ENCODE measurements at places on chromosomes 6 and 20.

GRCh38 chr6:113644861-113645575 lies 212.1 kb upstream of the MARCKS start:
- peak; percentile 45 for DNase-seq

DNA sequence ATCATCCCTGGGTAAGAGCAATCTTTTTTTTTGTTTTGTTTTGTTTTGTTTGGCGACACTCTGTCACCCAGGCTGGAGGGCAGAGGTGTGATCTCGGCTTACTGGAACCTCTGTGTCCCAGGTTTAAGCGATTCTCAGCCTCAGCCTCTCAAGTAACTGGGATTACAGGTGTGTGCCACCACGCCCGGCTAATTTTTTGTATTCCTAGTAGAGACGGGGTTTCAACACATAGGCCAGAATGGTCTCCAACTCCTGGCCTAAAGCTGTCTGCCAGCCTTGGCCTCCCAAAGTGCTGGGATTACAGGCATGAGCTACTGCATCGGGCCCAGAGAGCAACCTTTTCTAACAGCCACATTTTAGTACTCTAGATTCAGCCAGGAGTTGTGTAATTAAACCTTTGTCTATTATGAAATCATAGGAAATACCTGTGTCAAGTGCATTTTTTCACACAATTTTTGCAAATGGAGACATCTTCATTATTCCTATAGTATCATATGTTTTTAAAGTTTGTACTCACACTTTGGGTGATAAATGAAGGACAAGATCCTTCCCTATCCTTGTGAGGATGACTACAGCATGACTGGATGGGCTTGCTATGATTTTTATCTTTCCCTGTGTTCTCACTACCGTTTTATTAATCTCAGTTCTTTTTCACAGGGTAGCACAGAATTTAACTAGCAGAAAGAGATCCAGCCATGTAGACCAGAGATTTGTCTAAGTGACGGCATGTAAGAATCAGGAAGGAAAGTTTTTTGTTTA lies 82.6 kb downstream of the OR2B2 start:
- no peak for DNase-seq

DNA sequence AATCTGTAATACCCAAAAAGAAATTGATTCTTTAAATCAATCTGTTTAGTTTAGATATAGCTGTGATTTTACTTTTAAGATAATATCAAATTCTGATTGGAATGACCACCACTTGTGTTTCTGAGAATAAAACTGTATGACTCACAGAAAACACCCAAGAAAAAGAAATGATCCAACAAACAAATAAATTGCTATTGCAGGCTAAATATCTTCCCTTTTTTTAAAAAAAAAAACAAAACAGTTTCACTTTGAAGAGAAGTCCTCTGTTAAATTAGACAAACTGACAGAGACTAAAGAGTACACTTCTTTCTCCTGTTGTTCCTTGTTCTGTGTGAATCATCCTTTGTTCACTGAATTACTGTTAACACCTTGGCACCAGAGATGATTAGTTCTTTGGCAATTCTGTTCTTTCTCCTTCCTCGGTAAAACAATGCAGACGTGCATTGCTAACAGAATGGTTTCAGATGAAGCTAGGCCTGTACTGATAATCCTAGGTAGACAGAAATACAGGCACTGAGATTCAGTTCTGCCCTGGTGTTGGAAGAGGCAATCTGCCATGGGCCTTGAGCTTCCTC lies 895.2 kb upstream of the CITED2 start:
- no peak for DNase-seq

DNA sequence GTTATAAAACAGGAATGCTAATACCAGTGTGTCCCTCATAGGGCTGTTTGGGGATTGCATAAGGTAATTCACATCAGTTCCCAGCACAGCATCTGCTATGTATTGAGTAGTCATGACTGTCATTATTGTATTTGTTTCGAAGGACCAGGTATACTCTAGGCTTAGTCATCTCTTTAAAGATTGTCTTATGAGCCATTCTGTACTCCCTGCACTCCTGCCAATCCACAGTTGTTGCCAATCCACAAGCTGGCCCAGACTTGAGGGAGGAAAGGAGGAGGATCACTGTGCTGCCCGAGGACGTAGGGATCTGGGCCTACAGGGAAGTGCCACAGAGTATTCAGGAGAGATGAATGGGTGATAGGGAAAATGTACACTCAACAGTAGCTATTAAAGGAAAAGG lies 113.0 kb upstream of the TIAM2 start:
- no peak for DNase-seq

DNA sequence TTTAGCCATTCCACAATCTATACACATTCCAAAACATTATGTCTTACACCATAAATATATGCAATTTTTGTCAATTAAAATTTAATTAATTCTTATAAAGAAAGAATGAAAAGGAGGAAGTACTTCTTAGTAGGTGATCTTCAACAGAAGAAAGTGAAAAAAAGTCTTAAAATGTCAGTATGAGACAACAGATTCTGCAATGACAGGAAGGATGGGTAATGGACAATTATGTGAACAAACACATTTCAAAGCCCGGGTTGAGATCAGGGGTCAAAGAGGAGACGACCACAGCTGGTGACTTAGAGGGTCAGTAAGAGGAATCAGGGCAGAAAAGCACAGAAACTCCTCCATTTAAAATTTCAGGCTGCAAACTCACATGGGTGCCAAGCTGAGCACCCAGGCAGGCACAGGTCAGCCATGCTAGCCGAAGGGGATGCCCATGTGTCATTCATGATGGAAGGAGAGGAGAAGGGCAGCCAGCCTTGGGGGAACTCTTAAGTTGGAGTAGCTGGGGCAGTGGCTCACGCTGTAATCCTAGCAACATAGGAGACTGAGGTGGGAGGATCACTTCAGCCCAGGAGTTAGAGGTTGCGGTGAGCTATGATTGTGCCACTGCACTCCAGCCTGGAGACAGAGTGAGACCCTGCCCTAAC lies 11.0 kb downstream of the VSX1 start:
- DNase-seq = no peak

DNA sequence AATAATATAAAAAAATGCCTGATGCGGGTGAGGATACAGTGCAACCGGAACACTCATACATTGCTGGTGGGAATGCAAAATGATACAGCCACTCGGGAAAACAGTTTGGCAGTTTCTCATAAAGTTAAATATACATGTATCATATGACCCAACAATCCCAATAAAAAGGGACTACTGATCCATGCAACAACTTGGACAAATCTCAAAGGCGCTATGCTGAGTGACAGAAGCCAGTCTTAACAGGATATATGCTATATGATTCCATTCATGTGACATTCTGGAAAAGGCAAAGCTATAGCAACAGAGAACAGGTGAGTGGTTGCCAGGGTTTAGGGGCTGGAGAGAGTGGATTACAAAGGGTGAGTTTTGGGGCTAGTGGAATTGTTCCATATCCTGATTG lies 170.2 kb upstream of the MLN start:
- DNase-seq = no peak

GRCh38 chr20:44896583-44896982 lies 11.1 kb downstream of the YWHAB start:
- DNase-seq = no peak

DNA sequence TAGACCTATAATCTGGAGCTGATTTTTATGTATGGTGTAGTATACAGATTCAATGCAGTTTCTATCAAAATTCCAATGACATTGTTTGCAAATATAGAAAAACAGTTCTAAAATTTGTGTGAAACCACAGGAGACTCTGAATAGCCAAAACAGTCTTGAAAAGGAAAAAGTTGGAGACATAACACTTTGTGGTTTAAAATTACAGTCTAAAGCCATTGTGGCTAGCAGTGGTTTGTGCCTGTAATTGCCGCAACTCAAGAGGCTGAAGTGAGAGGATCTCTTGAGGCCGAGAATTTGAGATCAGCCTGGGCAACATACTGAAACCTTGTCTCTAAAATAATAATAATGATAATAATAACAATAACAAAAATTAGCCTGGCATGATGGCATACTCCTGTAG lies 213.7 kb downstream of the CDKAL1 start:
- DNase-seq = no peak

DNA sequence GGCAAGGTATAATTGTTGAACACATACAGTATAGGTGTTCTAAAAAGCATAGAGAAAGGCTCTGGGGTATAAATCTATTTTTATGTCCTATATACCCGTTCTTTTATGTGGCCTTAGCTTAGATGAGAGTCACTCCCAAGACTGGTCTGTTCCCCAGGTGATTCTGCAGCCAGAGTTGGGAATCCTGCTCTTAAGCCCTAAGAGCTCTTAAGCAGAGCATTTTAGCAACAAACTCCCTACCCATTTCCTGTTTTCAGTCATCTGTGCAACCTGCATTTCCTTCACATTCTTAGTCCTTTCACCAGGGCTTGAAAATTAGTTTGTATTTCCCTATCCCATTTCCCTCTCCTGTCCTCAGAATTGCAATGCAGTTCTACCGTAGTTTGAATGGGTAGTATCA lies 166.1 kb downstream of the HS3ST5 start:
- no peak for DNase-seq

GRCh38 chr6:109770047-109770446 lies 79.0 kb downstream of the FIG4 start:
- DNase-seq = no peak

GRCh38 chr6:55964136-55964535 lies 88.7 kb upstream of the BMP5 start:
- no peak for DNase-seq

DNA sequence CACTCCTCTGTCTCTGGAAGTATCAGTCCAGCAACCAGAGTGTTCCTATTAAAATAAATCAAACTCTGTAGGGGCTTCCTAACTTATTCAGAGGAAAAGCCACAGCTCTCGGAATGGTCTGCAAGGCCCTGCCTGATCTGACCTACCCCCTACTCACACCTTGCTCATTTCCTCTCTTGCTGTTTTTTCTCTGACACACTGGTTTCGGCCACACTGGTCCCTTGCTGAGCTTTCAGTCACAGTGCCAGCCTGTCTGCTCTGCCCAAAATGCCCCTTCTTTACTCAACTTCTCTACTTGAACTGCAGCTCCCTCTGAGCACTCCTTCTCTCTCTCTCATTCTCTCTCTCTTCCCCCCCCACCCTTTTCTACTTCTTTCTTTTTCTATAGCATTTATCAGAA lies 430.2 kb downstream of the UTRN start:
- no peak for DNase-seq

- DNase-seq = peak; percentile 41
Observed at GRCh38 chr6:116557893-116558292, 4.3 kb downstream of the CALHM4 start.
